ENCODE measurements at places on chromosomes 5 and 9.

- no peak for DNase-seq
These were observed 4.3 kb upstream of the IL13 start for GRCh38 chr5:132653716-132654115.

GRCh38 chr9:84705128-84705527 lies 35.6 kb downstream of the NTRK2 start:
- no peak for DNase-seq

DNA sequence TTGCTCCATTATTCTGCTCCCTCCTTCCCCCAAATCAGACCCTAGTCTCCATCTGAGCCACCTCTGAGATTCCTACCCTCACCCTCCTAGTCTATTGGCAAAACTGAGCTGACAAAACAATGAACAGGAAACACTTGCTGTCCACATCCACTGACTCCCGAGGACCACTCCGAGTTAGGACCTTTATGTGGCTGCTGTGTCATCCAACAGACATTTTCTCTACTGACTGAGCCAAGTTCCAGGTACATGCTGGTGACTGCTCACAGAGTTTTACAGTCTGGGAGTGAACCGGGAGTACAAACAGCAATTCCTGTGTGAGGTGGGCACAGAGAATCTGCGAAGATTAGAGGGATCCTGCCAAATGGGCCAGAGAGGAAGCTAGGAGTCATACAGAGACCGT lies 39.2 kb downstream of the CFAP90 start:
- no peak for DNase-seq

- DNase-seq: no peak
These were observed 32.0 kb upstream of the PANK3 start for GRCh38 chr5:168611165-168611564.

GRCh38 chr9:136587944-136588662 lies 42.3 kb upstream of the NOTCH1 start:
- DNase-seq: no peak

- no peak for DNase-seq
These were observed 44.8 kb downstream of the PHF2 start for GRCh38 chr9:93620881-93621820.

- no peak for DNase-seq
These were observed 118.4 kb downstream of the ARHGAP26 start for GRCh38 chr5:142888469-142889085.

DNA sequence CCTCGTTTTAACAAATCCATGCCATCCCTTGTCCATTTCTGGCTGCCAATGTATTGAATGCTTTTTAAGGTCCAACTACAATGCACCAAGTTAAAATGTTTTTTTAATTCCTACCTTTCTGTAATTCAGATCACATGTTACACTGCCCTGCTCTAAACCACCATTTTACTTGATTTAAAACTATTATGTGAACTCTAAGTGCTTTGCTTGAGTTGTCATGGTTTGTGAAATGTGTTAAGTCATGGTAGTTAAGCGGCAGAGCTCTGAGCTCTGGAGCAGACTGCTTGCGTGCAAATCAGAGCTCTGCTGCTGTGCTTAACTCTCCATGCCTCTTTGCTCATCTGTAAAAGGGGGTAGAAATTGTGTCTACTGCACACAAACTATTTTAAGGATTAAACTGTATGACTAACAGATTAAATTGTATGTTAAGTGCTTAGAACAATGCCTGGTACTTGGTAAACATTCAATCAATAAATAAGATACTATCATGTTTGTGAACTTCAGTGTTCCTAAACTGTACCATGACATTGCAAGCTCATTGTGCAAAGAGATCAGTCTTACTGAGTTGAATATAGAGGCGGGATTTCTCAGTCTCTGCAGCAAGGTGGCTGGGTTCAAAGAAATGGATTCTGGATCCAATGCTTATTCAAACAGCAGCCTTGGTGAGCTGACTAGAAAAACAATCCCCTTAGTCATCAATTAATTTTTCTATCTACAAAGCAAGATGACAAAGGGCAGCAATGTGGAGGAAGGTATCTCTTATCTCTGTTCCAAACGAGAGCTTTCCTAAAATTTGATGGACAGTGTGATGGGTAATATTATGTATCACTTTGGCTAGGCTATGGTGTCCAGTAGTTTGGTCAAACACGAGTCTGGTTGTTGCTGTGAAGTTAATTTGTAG lies 16.1 kb upstream of the CMBL start:
- DNase-seq: no peak

DNA sequence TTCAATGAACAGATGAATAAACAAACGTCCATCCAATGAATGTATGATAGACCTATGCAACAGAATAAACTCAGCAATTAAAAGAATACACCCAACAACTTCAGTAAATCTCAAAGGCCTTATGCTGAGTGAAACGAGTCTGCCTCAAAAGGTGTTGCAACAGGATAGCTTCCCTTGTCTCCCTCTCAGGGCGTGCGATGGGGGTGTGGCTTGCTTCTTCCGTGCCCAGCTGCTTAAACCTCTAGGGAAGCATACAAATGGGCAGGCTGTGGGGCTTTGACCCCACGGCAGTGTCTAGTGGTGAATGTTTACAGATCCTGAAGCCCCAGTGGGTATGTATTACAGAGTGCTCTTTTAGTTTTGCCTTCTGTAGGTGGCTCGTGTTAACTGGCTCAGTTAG lies 87.0 kb upstream of the CCL21 start:
- no peak for DNase-seq

DNA sequence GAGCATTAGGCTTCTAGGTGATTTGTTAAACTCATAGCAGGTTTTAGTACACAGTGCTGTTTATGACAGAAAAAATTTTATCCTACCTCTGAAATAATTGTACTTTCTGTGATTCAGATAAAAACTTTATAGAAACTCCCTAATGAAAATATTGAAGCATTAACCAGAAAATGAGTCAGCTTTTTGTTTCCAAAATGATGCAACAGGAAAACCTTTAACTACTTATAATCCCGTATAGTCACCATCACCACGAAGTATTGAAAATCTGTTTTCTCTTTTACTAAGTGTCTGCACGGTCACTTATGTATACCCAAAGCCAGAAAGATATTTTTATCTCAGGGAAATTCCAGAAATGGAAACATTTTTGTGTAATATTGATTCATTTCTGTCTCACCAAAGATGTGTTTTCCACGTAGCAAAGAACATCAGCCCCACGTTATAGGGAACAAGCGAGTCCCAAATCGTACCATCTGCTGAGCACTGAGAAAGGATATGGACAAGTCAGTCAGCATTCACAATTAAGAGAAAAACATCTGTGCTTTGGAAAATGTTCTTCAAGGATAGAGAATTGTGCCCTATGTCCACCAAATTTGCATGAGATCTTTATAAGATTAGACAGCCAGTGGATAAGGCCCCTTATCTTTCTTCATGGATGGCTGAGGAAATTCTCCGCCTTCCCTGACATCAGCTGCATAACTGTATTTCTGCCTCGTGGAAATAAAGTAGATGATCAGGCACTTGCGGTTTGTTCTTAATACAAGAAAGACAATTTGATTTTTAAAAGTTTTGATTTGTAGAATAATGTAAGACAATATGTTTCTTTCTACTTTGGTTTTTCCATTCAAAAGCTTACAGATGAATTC lies 41.9 kb downstream of the TNFAIP8 start:
- DNase-seq: peak; percentile 53

DNA sequence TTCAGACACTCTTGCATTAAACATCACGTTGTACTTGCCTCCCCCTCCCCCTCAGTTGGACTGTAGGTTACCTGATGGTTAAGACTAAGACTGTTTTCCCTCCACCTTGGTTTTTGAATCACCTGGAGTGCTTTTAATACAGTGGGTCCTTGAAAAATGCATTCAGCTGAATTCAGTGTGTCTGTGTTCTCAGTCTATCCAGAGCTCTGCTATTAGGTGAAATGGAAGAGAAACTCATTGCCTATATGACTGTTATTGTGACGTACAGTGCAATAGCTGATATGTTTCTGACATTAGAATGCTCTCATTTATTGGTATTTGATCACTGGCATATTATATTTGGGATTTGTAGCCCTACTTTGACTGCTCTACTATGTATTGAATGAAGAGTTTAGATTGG lies 108.5 kb downstream of the F2RL2 start:
- DNase-seq: no peak

DNA sequence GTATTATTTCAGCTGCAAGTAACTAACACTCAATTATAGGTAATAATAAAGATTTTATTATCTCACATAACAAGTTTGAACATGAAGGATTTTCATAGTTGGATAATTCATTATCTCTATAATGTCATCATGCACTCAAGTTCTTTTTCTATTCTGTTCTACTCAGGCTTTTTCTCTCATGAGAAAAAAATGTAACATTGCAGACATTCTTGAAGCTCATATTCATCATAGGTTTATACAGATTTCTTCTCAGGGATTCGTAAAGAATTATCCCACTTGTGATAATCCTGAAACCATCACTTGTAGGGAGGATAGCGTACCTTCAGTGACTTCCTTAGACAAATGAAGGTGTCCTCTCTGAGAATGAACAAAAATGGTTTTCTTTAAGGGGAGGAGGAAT lies 150.3 kb downstream of the XRCC4 start:
- no peak for DNase-seq

GRCh38 chr5:148561801-148562311 lies 92.5 kb downstream of the HTR4 start:
- DNase-seq: no peak

DNA sequence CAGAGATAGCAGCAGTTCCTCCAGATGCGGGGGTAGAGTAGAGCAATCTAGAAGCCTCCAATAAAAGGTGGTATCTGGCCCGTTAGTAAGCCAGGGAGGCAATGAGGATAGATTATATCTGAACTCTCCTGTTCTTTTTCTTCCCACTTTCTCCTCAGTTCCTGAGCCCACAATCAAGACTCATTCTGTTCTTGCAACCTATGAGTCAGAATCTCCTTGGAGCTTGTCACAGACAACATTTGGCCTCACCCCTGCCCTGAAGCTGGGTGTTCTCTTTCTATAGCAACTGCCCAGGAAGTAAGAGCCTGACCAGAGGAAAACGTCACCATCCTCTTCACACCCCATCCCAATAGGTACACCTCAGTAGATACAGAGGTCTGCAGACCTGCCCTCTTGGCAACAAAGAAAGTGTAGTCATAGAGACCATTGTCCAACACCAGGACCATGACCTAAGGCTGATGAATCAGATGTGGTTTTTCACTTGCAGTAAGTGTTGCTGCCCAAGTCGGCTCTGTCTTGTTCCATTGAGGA lies 76.3 kb upstream of the PCA3 start:
- DNase-seq: no peak

- DNase-seq: no peak
These were observed 85.5 kb upstream of the PITX1 start for GRCh38 chr5:135119481-135119880.

- DNase-seq: no peak
These were observed 126.0 kb downstream of the FOXD1 start for GRCh38 chr5:73322437-73323076.

DNA sequence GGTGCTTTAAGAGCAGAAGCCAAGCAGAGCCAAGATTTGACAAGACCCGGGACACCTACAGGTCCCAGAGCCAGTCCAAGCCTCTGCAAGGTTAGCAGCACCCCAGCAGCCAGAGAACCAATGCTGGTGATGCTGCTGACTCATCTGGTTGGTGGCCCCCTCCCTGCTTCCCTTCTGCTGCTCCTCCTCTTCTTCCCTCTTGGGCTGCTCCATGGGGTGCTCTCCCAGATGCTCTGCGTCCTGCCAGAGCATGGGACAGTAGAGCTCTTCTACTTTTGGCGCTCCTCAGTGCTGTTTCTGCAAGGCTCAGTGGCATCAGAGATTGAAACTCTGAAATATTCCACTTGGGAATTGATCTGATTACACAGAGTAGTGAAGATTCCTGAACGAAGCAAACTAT lies 76.1 kb upstream of the SAP30L start:
- DNase-seq: no peak

GRCh38 chr5:179698935-179699615 lies at the start of gene CANX:
Gene CANX (plus strand): TSS chr5:179698967. CDS start chr5:179705682, 6,715 bp downstream.
- DNase-seq: peak; percentile 14

GRCh38 chr9:7376833-7377232 lies 422.7 kb downstream of the DMAC1 start:
- DNase-seq: no peak

DNA sequence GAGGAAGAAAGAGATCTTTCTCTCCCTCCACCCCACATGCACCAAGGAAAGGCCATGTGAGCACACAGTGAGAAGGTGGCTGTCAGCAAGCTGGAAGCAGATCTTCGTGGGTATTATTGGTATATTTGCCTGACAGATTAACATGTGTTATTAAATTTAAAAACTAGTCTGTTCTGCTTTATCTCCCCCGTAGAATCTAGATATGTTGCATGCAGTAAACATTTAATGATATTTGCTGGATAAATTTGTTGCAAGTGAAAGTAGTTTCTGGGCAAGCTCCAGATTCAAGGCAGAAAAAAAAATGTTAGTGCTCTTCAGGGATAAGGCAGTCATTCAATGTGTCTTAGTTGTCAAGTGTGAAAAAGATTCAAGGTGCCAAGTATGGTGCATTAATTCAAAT lies 215.0 kb upstream of the TAS2R1 start:
- no peak for DNase-seq

DNA sequence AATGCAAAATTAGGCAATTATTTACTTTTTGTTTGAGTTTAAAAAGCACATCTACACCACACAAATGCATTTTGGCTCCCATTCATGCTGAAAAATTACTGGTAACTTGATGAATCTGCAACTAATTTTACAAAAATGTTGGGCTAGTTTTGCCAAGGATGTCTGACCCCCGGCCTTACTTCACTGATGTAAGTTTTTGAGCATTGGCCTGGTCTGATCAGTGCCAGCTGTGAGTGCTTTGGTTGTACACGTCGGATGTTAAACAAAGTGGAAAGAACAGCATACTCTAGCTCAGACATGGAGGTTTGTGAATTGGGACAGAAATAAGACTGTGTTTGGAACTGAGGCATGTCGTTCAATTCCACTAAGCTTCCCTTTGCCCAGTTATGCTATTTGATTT lies 1044.2 kb downstream of the TLE4 start:
- no peak for DNase-seq

- DNase-seq: no peak
These were observed 60.9 kb downstream of the RNF130 start for GRCh38 chr5:180010636-180011035.

DNA sequence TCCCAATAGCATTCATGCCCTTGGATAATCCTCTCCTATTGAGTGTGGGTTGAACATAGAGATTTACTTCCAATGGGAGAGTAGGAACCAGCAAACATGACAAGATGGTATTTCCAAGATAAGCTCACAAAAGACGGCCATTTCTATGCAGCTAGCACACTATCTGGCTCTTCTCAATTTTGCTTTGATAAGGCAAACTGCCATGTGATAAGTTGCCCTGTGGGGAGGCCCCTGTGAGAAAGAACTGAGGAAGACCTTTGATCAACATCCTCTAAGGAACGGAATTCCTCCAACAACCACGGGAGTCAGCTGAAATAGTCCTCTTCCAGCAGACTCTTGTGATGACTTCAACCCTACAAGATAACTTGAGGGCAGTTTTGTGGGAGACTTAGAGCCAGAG lies 211.9 kb upstream of the TRPM3 start:
- no peak for DNase-seq

DNA sequence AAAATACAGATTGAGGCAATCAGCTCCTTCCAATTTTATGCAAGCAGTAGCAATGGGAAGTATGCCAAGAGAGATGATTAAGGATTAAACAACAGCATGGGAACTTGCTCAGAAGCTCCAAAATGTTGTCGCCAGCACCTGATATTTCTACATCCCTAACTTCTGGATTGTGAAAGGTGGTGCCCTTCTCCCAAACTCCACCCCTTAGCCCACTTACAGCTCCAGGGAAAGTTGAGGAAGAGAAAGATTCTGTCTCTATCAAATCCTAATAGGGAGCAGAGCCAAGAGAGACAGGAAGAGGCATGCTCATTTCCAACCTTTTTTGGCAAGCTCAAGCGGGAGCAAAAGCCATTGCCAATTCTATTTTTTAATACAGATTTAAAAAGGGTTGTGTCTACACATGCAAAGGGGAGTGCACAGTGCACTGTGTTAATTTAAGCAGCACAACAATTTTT lies 92.4 kb upstream of the NR3C1 start:
- DNase-seq: no peak
